Psoas muscle (tissue), 8 donors: ENCODE measurements at places on chromosomes 12 and 14. TPM values are rescaled to one million over a fixed set of nuclear protein-coding genes. Genes with fewer than 3 reads are reported as not detected.

GRCh38 chr12:98418357-98419075 is 96.9 kb upstream of the TMPO start:
- DNase-seq: peak; percentile 83

DNA sequence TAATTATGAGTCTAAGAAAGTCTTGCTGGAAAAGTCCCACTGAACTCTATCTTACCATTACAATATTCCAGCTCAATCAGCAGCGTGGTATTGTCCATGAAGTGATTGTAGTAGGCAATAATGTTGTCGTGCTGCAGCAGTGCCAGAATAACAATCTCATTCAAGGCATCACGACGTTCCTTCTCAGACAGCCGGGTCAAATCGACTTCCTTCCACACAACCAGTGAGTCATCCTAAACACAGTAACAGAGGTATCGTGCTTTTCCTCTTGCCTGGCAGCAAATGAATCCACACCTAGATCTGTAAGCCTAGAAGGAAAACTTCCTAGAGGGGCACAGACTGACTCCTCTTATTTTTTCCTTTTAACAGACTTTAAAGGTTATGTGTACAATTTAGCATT is 2.9 kb downstream of the NEK9 start:
- no peak for DNase-seq

- DNase-seq: no peak
Observed at GRCh38 chr14:96459851-96460250, 42.3 kb upstream of the PAPOLA start.

Gene TAS2R20
- total RNA-seq: 0.21 TPM

DNA sequence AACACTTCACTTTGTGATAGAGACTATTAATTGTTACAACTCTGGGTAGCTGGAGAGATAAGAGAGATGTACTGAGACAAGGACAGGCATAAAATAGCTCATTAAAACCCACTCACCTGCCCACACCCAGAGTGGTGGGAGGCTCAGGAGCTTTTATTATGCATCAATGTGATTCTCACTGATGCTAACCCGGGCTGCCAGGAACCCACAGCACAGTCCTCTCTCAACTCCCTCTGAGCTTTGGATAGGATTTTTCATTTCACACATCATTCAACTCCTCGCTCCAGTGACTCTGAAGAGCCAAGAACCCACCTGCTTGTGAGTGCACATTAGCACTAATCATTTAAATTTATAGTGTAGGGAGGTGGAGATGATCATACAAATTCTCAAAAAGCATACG is 827.9 kb downstream of the FLRT2 start:
- DNase-seq: no peak

GRCh38 chr12:53191885-53192530 is 11.3 kb upstream of the CSAD start:
- DNase-seq: no peak

GRCh38 chr12:31118347-31119191 is 44.9 kb downstream of the DDX11 start:
- no peak for DNase-seq

- no peak for DNase-seq
Observed at GRCh38 chr12:74891083-74891668, 318.5 kb downstream of the KCNC2 start.

- DNase-seq: no peak
Observed at GRCh38 chr12:40184493-40185302, 40.1 kb upstream of the LRRK2 start.

DNA sequence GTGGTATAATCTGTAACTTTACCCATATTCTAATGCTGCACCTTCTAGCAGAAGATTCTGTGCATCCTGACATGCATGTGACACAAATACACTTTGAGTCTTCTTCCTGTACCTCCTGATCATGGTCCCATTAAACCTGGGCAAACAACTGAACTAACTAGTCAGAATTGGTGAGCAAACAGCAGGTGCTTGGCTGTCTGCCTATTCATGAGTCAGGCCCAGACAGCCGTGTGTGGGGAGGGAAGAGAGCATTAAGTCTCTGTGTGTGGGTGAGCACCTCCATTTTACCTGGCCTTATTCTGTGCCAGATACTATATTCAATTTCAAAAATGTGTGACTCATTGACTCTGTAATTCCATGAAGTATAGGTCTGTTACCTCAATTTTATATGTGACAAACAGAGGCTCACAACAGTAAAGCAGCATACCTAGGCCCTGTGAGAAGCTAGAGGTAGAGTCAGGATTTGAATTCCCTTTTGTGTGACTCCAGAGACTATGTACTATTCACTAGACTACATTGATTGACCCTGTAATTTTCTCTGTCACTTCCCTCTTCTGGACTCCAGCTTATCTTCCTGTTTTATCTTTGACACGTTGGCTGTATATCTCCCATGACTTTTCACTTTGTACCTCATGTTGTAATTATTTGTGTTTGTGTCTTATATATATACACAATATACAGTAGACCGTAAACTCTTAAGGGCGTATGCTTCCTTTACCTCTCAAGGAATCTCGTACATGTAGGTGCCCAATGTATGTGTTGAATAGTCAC is 32.2 kb downstream of the SUSD6 start:
- DNase-seq: peak; percentile 83

GRCh38 chr12:27233814-27234213 is 10.3 kb upstream of the STK38L start:
- no peak for DNase-seq

DNA sequence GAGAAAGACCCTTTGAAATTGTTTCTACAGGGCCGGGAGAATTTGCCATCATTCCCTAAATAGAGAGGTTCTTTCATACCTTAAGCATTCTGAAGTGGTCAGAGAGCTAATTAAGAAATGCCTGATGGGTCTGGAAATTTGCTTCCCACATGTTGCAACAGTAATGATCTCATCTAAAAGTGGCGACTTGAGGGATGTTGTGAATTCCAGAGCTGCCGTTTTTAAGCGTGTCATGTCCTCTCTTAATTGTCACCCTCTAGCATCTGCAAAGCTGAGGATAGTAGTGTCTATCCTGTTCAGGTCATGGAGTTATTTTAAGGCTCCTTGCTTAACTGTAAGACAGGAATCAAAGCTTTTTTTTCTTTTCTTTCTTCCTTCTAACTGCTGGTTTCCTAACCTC is 60.4 kb downstream of the FOS start:
- no peak for DNase-seq

DNA sequence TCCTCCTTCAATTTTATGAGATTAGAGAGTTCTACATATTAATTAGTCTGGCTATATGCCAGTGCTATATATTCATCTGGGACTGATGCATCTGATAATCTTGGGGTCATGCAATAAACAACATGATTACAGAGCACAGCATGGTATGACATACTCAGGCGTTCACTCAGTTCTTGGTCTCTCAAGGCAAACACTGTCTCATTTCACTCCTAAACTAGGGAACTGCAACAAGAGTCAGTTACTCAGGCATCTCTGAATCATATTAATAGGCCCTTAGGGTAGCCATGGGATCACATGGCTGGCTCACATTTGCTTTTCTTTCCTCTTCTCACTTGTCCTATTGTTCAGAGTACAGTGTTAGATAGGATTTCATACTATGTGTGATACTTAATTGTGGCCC is 91.8 kb upstream of the TMEM260 start:
- DNase-seq: no peak

DNA sequence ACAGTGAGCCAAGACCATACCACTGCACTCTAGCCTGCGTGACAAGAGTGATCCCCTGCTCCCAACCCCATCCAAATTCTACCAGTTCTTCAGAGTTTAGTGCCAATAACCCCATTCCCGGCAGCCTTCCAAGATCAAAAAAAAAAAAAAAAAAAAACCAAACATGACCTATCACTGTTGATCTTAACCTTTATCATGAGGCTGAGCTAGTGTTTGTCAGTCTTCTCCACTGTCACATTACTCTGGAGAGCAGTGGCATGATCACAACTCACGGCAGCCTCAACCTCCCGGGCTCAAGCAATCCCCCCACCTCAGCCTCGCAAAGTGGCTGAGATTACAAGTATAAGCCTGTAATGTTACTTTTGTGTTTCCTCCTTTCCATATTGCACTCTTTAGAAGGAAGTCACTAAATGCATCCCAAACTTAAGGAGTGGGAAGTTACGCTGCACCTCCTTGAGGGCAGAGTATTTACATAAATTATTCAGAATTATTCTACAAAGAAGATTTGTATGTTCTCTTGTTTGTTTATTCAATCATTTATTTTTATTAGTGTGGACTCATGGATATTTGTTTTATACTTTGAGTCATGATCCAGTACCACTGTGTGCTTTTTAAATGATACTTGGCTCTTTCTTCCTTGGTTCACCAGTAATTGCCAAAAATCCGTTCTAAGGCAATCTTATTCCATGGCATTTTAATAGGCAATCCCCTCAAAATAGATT is 31.5 kb upstream of the FAM222A start:
- no peak for DNase-seq

- DNase-seq: no peak
Observed at GRCh38 chr12:50633955-50634354, 129.2 kb downstream of the DIP2B start.

Gene FOXM1
- total RNA-seq: 0.15 TPM

- DNase-seq: no peak
Observed at GRCh38 chr14:34650786-34651584, 21.0 kb upstream of the SNX6 start.

DNA sequence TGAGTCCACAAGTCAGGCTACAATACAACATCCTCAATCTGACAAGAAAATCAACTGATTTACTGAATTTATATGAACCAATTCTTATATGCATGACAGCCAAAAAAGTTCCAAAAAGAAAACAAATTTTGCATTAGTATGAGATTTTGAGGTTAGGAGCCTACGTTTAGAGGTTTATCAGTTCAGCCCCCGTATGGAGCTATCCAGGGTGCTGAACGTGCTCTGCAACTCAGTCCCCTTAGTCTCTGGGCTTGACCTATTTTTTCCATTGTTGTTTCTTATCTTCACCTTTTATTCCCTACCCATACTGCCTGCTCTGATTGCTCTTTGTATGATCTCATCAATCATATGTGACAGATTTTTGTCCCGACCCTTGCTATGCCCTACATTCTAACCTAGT is 693.0 kb downstream of the NRXN3 start:
- DNase-seq: no peak

GRCh38 chr14:67418401-67419191 is 6.6 kb upstream of the PLEK2 start:
- DNase-seq: no peak

DNA sequence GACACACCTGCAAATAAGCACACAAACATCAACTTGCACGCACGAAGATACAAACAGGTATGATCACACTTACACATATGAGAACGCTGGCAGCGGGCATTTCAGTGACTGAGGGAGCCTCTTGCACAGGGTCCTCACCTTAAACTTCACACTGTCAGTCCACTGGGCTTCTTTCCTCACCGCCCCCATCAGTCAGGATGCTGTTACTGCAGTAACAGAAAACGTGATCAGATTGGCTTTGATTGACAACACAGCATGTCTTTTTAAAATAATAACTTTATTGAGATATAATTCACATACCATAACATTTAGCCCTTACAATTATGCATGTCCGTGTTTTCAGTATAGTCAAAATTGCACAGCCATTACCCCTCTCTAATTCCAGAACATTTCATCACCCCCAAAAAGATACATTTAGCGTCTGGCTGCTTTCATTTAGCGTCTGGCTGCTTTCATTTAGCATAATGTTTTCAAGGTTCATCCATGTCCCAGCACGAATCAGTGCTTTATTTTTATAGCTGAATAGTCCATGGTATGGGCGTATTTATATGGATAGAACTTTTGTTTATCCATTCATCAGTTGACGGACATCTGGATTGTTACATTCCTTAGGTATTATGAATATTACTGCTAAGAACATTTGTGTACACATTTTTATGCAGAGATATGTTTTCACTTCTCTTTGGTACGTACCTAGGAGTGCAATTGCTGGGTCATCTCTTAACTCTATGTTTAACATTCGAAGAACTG is 8.4 kb downstream of the CCDC197 start:
- DNase-seq: no peak

- no peak for DNase-seq
Observed at GRCh38 chr12:7439579-7440505, 4.1 kb downstream of the CD163L1 start.

DNA sequence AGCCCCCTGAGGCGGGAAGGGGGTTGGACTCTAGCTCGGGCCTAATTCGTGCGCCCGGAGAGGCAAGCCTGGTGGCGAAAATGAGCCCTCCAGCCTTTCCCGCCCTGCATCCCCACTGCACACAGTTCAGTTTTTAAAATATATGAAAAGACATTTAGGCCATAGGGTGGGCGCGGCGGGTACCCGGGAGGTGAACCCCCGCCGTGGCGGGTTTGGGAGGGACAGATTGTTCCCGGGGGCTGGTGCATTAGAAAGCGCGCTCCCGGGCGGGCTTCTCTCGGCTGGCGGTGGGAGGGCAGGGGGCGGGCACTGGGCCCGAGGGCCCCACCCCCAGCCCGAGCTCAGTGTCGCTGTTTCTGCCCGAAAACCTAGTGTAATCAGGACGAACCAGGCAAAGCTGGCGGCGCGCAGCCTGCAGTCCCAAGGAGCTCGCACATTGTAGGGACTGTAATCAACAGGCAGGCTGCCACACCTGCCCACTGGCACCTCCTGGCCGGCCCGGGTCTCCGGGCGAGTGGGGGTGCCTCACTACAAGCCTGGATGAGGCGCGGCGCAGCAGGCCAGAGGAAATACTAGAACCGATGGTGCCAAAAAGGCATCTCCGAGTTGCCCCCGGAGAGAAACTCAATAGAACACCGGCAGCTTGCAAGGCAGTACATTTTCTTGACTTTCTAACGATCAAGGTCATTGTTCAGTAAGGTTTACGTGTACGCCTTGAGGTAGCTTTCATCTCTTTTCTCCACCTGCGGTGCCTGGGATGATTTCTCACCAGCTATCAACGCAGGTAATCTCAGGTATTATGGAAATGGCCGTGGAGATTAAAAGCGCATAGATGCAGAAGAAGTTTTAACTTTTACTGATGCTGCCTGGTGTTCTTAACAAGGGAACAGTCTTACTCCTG is 764 bp upstream of the SPTB start:
- peak; percentile 62 for DNase-seq

GRCh38 chr12:93756288-93756687 is 79.1 kb downstream of the CRADD start:
- DNase-seq: no peak

Gene C12orf76
- total RNA-seq: 3.1 TPM

GRCh38 chr14:101503431-101504095 is 57.7 kb upstream of the DIO3 start:
- peak; percentile 16 for DNase-seq

Gene IFNG-AS1
- 0.21 TPM for total RNA-seq

GRCh38 chr12:110622582-110622981 is 8.7 kb downstream of the TCTN1 start:
- no peak for DNase-seq

- no peak for DNase-seq
Observed at GRCh38 chr12:115129727-115130126, 445.8 kb upstream of the TBX3 start.

- DNase-seq: no peak
Observed at GRCh38 chr14:61972711-61973110, 210.5 kb downstream of the SNAPC1 start.

- DNase-seq: peak; percentile 20
Observed at GRCh38 chr14:58747181-58747580, 109.4 kb downstream of the DACT1 start.

Gene SRRM4
- 0.08 TPM for total RNA-seq

GRCh38 chr12:27052742-27053141 is 29.6 kb downstream of the C12orf71 start:
- DNase-seq: no peak
